Muscle of arm (tissue), 14 donors: ENCODE measurements at places on chromosomes 7 and 10. TPM values are rescaled to one million over a fixed set of nuclear protein-coding genes. Genes with fewer than 3 reads are reported as not detected.

- DNase-seq = no peak
These were observed 76.1 kb downstream of the RNF216 start for GRCh38 chr7:5705318-5705717.

DNA sequence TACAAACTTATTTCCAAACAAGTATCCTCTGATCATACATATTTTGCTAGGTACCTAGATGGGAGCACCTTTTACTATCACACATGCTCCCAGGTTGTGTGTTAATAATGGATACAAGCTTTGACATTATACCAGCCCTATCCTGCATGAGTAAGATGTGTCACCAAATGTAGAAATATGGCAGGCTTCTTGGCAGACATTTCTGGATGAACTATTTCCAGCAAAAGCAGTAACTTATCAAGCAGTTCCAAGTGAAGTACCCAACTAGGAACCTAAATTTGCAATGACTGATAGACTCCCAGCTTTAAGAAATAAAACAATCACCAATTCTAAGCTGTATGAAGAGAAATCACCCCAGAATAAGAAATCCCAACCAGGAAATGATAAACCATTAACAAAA, 103.7 kb upstream of the TMEM72 start:
- no peak for DNase-seq

DNA sequence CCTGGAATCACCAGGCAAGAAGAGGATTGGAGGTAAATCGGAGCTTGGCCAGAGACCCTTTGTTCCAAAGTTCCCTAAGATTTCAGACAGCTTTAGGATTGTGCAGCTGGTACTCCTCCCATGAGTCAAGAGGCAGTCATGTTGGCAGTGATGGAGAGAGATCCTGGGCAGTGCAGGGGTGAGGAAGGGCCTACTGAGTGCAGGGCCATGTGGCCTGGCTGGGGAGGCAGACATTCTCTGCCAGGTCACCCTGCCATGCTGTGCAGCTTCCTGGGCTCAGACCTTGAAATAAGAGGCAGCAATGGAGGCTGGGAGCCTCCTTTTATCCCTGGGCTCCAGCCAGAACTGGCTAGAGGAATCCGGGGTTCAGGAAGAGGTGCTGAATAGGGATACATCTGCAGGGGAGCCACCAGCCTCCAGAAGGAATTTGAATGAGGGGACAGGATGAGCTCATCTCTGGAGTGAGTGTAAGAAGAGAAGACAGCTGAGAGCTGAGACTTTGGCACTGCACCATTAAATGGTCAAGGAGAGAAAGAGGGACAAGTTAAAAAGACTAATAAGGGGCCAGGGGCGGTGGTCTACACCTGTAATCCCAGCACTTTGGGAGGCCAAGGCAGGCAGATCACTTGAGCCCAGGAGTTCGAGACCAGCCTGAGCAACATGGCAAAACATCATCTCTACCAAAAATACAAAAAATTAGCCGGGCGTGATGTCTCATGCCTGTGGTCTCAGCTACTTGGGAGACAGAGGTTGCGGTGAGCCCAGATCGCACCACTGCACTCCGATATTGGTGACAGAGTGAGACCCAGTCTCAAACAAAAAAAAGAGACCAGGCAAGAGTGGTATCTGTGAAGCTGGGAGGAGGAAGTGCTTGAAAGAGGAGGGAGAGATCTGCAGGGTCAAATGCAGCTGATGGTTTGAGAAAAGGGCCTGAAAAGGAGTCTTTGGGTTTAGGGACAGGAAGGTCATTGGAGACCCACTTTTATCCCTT, 12.0 kb downstream of the SFTPD start:
- DNase-seq = no peak

TRIM50 gene
- 0.35 TPM for polyA plus RNA-seq

TMEM184A gene
- 1.7 TPM for polyA plus RNA-seq
